ENCODE measurements at places on chromosomes 3 and 15.

DNA sequence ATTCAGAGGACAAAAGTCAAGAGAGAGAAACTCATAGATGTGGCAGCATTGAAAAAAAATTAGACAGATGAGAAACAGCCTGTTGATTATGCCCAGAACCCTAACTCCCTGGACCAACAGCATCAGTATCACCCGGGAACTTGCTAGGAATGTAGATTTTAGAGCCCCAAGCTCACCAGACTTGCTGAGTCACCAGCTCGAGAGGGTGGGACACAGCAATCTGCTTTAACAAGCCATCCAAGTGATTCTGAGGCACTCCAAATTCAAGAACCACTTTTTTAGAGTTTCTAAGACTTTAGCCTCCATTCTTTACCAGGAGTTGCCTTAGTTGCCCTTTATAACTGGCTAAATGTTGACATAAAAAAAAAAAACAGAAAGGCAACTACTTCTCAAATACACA lies 70.9 kb downstream of the CGGBP1 start:
- DNase-seq: no peak

DNA sequence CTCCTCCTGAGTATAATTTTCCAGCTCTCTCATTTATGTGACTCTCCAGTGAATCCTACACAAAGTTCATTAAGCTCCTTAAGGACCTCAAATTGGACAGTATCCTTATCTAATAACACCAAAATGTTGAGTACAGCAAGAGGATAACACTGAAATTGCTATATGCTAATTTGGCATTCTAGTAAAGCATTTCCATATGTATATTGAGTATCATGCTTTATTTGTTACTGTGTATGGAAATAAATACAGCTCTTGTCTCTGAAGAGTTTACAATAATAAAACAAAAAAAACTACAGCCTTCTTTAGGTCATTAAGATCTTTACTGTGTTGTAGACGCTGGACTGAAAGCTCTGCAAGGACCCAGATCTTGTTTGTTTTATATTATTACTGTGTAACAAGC lies 1341.3 kb downstream of the ROBO1 start:
- DNase-seq: no peak

- DNase-seq: no peak
Observed at GRCh38 chr3:78183906-78184599, 1144.2 kb downstream of the ROBO2 start.

GRCh38 chr15:60441331-60441730 lies 37.6 kb downstream of the ICE2 start:
- DNase-seq: no peak

DNA sequence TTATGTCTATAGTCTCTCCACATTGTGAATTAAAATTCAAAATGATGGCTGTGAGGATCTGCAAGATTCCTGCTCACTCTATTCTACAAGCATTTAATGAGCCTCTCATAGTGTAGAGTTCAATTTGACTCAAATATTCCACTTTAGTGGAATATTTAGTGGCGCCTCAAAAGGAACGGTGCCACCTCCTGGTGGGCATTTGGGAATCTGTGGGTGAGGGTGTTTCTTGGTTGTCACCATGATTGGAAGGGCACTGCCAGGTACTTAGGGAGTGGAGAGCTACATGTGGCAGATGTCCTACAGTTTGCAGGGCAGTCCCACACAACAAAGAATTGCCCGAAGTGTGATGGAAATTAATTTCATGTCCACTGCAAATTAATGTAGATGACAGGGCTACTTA lies 21.5 kb upstream of the KCNMB3 start:
- DNase-seq: peak; percentile 26

- DNase-seq: no peak
Observed at GRCh38 chr15:68888419-68888818, 41.9 kb upstream of the SPESP1 start.

DNA sequence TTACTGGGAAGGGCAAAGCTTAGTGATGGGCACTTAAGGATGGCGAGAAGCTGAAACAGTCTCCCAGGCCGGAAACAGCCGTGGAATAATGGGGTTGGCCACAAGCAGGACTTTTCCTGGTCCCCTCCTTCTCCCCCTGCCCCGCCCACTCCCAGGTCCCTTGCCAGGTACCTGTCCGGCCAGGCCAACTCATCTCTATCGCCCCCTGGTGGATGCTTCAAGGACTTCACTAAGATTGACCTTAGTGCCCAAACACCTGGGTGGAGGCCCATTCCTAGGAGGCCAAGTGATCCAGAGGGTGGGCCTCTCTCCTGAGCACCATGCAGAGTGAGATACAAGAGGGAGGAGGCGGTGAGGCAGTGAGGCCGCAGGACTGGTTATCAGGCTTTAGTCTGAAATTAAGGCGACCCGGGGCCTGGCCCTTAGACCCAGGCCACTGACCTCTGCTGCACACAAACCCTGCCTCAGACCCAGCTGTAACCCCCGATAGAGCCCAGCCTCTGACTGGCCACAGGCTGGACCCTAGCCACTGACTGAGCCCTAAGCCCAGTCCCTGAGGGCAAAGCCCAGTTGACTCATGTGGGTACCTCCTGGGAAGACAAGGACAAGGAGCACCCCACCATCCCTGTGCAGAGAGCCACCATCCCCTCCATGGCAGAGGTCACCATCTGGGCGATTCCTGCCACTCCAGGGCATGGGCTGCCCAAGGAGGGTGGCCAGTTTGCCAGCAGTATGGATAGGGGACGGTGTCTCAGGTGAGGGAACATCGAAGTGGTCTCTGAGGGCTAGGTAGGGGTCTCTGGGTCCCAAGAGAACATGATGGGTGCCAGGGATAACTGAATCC lies 37.6 kb downstream of the VIPR1 start:
- peak; percentile 38 for DNase-seq

GRCh38 chr15:66785637-66786036 lies 83.6 kb downstream of the SMAD6 start:
- DNase-seq: no peak

- DNase-seq: no peak
Observed at GRCh38 chr15:47384776-47385175, 332.5 kb upstream of the SEMA6D start.

- DNase-seq: no peak
Observed at GRCh38 chr3:4907643-4908432, 71.4 kb upstream of the BHLHE40 start.

DNA sequence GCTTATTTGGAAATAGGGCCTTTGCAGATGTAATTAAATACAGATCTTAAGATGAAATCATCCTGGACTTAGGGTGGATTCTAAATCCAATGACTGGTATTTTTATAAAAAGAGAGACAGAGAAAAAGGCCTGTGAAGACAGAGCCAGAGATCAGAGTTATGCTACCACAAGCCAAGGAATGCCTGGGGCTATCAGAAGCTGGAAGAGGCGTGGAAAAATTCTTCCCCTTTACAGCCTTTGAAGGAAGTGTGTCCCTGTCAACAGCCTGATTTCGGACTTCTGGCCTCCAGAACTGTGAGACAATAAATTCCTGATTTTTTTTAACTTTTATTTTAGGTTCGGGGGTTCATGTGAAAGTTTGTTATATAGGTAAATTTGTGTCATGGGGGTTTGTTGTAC lies 154.1 kb upstream of the CADPS start:
- DNase-seq: no peak

DNA sequence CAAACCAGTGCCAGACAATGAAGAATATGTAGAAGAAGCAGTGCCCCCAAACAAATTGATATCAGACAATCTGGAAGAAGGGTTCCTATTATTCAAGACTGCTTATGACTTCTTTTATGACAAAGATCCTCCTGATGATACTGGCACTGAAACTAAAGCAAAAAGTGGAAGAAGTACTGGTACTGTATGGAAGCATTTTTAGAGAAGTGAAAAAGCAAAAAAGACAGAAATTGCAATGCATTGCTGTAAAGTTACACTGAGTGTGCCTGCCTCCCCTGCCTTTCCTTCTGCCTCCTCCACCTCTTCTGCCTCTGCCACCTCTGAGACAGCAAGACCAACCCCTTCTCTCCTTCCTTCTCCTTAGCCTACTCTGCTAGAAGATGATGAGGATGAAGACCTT lies 167.6 kb downstream of the PLCL2 start:
- no peak for DNase-seq

DNA sequence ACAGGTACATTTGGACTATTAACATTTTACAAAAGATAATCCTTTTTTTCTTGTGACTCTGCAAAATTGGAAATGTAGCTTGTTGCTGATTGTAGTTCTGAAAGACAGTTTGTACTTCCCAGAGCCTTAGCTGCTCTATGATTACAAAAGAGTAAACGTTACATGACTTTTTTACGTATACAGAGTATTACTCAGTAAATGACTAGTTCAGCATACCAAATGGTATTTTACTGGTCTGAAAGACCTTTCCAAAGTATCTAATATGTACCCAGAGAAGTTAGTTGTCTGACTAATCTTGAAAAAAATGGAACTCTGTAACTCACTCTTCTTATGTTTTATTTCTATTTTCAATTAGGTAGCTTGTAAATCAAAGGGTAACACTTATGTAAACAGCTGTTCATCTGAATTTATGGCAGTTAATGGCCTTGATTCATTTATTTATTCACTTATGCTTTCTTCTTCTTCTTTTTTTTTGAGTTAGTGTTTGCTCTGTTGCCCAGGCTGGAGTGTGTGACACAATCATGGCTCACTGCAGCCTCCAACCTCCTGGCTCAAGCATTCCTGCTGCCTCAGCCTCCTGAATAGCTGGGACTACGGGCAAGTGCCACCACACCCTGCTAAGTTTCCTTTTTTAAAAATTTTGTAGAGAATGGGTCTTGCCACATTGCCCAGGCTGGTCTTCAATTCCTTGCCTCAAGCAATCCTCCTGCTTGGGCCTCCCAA lies 151.7 kb downstream of the C3orf38 start:
- no peak for DNase-seq

DNA sequence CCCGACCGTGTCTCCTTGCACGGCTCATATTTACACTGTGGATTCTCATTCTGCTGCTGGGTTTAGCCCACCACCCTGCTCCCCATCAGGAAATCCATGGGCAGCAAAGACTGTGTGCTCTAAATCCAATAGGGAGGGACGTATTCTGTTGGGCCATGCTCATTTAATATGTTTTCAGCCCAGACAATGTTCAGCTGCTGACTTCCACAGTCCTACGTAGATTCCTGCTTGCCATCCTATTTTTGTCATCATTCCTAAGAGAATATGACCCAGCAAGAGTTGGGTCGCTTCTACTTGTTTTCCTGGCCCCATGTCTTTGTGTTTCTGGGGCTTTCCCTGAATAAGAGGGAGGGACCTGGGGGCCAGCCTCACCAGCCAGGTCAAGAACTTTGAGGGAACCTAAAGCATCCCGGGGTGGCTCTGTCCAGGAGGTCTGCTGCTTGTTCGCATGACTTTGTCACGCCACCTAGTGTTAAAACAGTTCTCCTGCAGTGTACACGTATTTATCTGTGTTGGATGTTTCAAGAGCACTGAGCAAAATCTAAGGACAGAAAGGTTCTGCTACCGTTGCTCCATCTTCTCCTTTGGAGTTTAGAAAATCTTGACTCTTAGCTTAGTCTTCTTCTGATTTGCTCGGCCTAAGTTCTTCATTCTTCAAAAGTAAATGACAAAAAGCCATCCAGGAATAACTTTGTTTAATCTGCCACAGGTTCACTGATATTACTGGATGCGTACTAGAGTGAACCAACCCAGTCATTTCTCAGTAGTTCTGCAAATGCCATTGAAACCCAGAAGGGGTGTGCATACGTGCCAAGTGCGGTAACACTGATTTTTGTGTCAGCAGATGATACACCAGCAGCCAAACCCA lies 79.8 kb upstream of the NR2E3 start:
- peak; percentile 66 for DNase-seq

DNA sequence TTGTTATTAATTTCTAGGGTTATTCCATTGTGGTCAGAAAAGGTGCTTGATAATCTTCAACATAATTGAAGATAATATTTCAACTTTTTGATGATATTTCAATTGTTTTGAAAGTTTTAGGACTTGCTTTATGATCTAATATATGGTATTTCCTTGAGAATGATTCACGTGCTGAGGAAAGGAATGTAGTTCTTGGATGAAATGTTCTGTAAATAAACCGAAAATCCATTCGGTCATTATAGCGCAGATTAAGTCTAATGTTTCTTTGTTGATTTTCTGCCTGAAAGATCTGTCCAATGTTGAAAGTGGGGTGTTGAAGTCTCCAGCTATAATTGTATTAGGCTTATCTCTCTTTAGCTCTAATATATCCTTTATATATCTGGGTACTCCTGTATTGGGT lies 617.5 kb upstream of the NECTIN3 start:
- DNase-seq: no peak

Measured in KBM-7 (cell line).